NCI-H226 (cell line): ENCODE measurements at places on chromosomes 1 and 21.

DNA sequence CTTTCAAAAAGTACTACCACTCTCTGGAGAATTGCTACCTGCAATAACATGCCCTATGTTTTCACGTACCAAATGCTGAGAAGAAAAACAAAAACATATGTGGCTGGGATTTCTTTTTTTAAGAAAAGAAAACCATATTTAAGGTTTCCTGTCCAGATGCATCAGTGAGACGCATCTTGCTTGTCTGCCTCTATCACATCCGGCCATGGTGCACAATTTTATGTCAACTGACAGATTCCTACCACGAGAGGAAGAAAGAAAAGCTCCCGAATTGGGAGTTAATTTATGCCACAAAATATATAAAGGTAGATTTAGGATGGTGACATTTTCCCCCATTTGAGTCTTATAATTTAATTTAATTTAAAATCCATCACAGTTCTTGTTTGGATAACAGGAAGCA is 62.3 kb upstream of the COL24A1 start:
- DNase-seq, result no peak

- DNase-seq, result no peak
Measured at GRCh38 chr21:24278711-24279110, 1328.6 kb downstream of the MRPL39 start.

DNA sequence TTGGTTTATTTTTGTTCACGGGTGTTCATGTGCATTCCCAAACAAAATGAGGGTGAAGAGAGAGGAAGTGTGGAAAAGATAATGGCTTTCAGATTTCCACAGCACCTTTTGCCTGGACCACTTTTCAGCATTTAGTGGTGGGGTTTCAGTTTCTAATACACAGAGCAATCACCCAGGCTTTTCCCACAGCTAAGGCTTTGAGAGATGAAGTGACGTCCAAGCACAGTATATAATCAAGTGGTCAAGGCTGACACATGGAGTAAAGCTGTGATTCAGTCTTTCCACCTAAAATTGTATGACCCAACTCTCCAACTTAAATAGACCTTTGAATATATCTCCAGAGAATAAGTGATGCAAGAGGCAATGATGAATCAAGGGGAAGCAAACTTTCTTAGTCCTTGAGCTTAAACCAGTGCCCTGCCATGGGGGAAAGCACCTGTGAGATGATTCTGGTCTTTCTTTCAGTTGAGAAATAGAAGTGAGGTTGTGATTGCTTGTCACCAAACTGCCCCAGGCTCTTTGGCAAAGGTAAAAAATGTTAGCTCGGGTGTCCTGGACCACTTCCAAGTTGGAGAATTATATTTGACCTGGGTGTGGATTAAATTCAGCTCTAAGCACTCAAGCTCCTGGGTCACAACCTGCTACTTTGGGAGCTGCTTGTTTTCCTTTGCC is 2.4 kb upstream of the PIK3R3 start:
- peak; percentile 68 for DNase-seq

GRCh38 chr1:53431805-53432565 is 27.2 kb upstream of the DMRTB1 start:
- DNase-seq, result no peak

- DNase-seq, result no peak
Measured at GRCh38 chr1:26536081-26536480, 6.5 kb downstream of the RPS6KA1 start.

- no peak for DNase-seq
Measured at GRCh38 chr1:37410105-37410504, 64.3 kb upstream of the ZC3H12A start.

- DNase-seq, result no peak
Measured at GRCh38 chr1:2408859-2409276, 3.5 kb downstream of the PEX10 start.

DNA sequence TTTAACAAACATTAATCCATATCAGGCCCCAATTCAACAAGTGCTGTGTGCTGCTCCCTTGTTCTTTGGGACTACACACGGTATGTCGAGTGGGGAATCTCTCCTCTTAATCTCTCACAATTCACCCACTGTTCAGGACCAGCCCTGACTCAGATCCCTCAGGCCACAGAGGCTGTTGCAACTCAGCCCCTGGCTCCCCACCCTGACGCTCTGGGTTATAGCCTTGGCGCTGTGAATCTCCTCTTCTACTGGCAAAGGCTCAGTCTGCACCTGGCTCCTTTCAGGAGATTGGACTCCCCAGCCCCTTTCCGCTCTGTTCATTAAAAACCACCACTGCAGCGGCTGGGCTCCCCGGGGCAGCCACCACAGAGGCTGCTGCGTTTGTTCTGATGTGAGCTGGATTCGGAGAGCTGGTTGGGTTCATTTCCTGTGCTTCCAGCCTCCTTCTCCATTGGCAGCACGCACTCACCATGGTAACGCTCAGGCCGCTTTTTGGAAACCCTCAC is 13.0 kb downstream of the CAPN8 start:
- DNase-seq, result no peak

GRCh38 chr1:172178886-172179285 is 241.6 kb upstream of the C1orf105 start:
- no peak for DNase-seq

- DNase-seq, result peak; percentile 87
Measured at GRCh38 chr21:42047821-42048613, 23.1 kb upstream of the UMODL1 start.

DNA sequence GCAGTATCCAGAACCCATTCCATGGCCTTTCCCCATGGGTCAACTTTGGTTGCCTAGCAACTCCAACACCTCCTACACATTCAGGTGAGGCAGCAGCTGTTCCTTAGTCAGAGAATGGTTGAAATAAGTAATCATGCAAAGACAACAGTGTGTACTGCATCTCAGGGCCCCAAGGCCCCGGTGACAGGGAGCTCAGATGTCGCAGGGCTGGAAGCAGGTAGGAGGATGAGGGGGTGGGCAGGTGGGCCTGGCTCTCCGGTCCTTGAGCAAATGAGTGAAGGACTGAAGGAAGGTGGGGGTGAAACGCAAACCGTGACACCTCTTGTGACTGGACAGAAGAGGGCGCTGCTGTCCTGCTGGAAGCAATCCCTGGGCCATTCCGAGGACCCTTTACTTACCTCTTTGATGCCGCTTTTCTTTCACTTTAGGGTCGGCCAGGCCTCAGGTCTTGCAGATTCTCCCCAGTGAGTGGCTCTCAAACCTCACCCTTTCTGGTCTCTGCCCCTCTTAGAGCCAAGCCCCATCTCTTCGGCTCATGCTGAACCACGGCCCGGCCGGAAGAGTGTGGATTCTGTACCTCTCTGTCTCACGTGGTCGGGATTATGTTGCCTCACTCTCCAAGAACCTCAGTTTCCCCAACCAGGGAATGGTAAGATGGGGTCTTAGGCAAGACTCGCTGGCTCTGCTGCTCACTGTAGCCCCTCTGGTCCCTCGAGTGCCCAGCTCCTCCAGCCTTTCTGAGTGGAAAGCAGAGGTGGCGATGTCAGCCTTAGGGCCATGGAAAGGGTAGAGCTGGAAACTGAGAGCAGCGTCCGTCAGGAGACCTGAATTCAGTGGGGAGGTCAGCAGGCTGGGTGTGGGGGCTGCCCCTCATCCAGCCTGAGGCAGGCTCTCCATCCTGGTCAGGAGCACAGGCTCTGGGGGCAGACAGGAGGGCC is 5.6 kb upstream of the KCNA10 start:
- no peak for DNase-seq

DNA sequence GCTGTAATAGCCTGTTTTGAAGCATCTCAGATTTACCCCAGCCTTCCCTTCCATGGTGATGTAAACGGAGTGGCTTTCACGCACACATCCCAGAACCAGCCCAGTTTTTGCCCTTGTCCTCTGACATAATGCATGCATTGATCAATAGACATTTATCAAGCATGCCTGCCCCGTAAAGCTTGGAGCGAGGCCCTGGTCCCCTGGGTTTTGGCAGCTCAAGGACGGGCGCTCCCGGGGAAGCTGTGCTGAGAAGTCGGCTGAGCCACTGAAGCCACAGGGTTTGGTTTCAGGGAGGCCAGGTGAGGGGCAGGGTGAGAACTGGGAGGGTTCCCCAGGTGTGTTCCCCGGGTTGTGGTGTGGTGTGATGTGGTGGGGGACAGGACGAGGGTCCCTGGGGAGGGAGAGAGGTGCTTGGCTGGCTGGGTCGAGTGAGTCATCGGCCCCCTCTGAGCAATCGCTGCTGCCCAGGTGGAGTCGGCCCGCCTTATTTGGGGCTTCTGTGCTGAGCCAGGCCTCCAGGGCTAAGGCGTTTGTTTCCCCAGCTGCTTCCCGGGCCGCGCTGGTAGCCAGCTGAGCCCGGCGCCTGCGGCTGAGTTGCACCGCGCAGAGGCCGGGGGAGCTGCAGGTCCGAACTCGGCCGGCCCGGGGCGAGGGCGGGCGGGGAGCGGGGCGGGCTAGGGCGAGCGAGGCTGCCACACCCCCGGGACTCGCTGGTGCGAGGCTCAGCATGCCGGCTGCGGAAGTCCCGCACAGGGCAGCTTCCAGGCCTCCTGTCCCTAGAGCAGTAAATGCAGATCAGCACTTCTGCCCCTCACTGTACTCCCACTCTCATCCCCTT is 23.6 kb downstream of the ATP2B4 start:
- peak; percentile 91 for DNase-seq

DNA sequence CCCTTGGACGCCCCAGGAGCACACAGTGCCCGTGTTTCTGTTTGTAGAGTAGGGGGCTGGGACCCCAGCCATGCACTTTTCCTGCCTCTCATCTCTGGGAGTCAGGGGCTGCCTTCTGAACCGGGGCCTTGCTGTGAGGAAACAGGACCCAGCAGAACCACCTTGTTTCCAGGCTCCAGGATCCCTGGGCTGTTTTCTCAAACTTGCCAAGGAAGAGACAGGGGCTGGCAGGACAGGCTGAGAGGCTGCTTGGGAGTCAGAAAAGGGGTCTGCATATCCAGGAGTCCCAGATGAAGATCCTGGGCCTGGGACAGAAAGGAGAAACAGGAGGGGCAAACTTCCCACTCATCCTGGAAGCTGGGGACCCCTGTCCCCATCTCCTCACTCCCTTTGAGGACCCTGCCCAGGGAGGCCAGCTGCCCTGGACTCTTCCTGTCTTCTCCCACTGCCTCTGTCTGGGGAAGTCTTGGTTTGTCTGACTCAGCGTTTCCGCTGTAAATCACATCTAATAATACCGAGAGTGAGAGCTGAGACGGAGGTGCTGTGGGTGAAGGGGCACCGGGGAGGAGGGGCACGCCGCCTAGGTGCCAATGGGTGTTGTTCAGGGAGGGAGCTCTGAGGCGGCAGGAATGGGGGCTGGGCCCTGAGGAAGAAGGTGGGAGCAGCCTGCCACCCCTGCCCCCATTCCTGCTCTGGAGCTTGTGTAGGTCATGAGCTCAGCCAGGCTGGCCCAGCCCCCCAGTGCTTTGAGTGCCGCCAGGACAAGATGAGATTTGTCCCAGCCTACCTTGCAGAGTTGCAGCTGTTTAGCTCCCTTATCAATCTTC is 16.7 kb downstream of the POU3F1 start:
- DNase-seq, result peak; percentile 67

DNA sequence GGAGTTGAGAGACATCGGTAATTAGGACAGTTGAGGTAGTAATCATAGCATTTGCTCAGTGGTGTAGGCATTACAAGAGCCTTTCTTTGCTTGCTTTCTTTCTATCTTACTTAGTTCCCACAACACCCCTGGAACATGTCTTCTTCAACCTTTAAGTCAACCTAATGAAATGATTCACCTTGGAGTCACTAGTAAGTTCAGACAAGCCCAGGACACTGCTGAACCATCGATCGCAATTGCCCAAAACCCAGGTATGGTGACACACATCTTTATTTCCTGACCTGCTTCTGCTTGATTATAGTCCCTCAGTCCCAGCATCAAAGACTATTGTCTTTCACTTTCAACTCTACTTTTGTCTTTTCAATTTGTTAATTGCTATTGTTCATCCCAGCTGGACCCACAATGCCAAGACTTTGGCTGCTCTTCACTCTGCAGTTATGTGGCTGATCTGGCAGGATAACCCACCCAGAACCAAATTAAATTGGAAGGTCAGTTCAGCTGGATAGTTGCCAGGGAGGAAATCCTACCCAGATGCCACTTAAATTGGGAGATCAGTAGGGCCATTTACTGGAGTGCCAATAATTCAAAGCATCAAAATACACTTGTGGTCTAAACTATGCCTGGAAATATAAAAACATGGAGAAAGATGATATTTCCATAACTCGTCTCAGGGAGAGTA is 272.9 kb downstream of the RWDD3 start:
- no peak for DNase-seq

DNA sequence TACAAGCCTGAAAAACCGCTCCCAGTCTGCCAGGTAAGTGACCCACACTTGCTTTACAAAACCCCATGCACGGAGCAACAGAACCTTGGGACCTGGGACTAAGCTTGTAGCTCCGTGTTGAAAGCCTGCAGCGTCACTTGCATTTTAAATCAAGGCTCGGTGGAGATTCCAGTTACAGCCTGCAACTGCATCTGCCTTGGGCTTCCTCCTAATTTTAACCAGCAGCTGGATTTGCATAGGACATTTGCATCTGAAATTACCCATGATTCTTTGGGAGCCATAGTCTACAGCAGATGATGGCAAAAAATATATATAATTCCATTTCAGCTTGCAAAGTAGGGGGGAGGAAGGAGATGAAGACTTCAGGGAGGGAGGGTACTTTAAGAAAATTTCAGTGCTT is 62.4 kb upstream of the IGSF21 start:
- no peak for DNase-seq

- DNase-seq, result peak; percentile 13
Measured at GRCh38 chr1:231724876-231725647, 98.5 kb downstream of the DISC1 start.

DNA sequence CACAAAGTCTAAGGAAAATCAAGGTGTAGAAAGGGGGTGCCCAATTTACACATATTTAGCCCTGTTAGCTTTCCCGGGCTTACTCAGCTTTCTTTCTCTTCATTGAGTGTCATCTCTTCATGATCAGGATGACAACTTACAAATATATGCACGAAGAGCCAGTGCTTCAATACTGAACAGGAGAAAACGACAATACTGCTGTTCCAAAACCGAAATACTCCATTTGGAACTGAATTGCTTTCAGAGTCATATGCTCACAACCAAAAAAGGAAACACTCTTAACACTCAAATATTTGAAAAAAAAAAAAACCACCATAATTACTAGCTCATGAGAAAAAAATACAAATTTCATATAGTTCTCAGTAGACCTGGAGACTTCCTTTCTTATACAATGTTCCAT is 272.1 kb upstream of the DUSP10 start:
- no peak for DNase-seq

DNA sequence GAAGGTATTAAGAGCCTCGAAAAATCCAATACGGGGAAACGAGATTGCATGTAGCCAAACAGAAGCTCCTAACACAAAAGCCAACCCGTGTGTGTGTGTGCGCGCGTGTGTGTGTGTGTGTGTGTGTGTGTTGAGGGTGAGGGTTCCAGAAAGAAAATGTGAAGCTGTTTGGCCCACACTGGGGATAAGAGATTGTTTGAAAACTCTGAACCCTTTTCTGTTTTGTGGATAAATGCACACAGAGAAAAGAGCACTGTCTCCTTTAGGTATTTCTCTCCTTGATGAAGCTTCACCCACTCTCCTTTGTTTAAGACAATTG is 1.9 kb downstream of the WLS start:
- no peak for DNase-seq

- DNase-seq, result no peak
Measured at GRCh38 chr1:239123260-239123659, 263.1 kb upstream of the CHRM3 start.

GRCh38 chr21:35643176-35643575 is 417.1 kb downstream of the SETD4 start:
- DNase-seq, result peak; percentile 67

GRCh38 chr1:92374223-92374622 is 75.4 kb downstream of the RPAP2 start:
- DNase-seq, result no peak
